ENCODE measurements at places on chromosomes 1 and 21. TPM values are rescaled to one million over a fixed set of nuclear protein-coding genes. Genes with fewer than 3 reads are reported as not detected.

DNA sequence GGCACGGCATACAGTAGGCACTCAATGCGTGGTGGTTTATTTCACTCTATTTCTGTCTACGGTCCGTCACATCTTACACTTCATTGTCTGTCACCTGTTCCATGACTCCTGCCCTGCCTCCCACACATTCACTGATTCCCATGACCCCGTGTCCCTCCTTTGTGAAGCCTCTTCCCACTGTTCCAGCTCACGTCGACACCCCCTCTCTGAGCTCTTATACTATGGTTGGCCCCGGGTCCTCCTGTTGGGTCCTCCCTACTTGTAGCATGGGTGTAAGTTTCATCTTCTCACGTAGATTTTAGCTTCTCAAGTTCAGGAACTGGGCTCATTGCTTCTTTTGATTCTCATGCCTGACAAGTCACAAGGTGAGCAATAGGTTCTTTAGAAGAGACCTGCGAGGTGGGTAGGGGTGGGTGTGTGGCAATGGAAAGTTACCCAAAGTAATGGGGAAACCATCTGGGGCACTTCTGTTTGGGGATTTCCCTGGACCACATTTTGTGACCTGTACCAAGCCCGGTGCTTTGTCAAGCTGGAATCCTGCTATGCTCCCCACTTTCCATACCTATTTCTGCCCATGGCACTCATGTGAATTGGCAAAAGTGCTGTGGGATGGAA lies 22.1 kb upstream of the IL10 start:
- peak; percentile 67 for DNase-seq

DNA sequence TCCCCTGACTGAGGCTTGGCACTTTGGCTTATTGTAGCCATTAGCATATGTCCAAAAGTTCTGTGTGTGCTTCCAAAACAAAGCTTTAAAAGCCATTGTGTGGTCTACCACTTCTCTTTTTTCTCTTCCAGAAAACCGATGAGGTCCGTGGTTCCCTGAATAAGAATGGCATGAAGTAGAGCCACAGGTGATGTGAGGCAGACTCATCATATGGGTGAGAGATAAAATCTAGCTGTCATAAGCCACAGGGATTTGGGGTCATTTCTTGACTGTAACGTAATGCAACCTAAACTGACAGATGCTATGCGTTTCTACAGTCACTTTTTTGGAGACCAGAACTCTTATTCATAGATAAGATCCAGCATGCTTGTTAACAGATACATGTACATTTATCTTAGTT lies 7.0 kb upstream of the GREM2 start:
- no peak for DNase-seq

- no peak for DNase-seq
Observed at GRCh38 chr1:113353580-113353979, 36.7 kb upstream of the MAGI3 start.

- DNase-seq: no peak
Observed at GRCh38 chr1:96962751-96963211, 241.2 kb downstream of the PTBP2 start.

DNA sequence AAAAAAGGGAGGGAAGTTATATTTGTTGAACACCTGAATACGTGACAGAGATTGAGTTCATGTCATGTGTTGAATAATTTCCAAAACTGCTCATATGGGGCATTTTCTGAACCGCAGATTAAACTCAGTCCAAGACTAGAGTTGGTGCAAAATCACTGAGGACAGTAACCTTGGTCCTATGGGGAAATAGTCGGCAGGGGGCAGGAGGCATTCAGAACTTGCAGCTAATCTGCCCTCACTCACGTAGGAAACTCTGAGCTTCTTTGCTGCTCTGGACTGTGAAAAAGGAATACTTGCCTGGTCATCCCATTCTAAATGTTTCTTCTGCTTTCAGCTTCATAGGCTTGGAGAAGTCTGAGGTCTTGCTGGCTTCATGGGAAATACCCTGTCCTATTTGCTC lies 228.3 kb upstream of the ZP4 start:
- DNase-seq: no peak

DNA sequence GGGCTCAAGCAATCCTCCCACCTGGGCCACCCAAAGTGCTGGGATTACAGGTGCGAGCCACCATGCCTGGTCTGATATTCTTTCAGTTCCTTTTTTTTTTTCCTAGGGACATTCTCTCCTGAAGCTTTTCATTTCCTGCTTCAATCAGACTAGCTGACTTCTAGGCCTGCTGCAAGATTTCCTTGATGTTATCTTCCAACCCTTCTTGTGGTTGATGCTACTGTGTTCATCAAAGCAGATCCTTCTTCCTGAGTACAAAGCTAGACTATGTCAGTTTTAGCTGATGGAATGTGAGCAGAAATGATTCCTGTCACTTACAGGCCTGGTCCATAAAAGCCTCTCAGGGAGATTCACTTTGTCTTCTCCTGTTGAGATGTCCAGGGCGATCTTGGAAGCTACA lies 146.4 kb downstream of the CDC7 start:
- DNase-seq: no peak

- no peak for DNase-seq
Observed at GRCh38 chr1:162612606-162613400, 19.5 kb upstream of the DDR2 start.

DNA sequence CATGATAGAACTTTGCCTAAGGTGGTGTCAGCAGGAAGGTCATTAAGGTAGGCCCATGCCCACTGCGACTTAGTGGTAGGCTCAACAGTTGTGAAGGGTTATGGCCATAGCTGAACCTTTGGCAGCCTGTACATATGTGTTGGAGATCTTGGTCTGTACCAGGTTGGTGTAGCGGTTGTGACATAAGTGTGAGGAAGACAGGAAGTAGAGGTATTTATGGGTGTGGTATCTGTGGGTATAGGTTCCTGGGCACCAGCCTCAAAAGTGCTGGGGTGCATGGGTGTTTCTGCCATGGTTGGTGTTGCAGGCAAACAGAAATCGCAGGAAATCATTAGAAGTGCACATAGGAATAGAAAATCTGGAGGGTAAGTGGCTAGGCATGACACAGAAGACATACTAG lies 18.6 kb upstream of the LRIF1 start:
- no peak for DNase-seq

DNA sequence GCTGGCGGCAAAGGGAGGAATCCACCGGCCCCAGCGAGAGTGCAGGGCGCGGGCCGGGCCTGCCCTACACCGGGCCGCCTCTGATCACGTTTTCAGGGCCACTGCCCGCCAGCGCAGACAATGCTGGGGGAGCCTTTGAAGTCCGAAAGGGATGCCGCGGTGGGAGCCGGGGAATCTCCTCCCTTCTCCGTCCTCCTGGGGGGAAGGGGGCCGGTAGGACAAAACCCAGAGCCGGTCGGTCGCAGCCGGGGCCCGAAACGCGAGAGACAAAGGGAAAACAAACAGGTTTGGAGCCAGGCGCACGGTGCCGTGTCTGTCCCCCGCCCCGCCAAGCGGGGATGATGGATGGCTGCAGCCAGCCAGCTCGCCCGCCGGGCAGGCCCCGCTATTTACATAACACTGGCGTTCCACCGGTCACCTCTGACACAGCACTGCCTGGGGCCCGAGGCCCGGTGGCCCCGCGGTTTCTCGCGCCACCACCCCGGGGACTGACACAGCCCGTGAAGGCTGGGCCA lies 92.0 kb downstream of the CASZ1 start:
- no peak for DNase-seq

DNA sequence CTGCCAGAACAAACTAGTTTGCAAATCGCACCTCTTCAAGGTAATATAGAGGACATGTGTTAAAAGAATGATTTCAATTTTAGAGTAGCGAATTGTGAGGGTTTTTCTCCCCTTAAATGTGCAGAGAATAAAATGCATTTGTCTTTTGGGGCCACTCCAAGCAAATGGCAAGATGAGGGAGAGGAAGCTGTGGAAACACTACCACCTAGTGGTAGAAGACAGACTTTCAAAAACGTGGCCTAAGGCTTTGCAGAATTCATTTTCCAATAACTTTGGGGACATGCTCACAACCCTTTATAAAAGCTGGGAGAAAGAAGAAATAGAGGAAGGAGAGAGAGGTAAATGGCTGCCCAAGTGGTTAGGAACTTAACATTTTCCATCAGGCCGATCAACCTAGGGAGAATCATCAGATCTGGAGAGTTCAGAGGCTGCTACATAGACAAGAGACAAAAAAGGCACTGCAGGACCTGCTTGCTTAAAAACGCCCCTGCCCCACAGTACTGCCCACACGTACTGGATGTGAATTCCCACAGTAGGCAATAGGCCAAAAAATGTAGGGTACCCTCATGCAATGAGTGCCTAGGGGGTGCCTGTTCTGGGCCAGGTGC lies 15.7 kb upstream of the RCAN1 start:
- peak; percentile 69 for DNase-seq

TIPRL gene
- total RNA-seq: 24.9 TPM

ARV1 gene
- total RNA-seq: 10.7 TPM

FCRLB gene
- total RNA-seq: 3.8 TPM

CFHR2 gene
- not detected for total RNA-seq

APCS gene
- not detected for total RNA-seq

CLIC6 gene
- total RNA-seq: 0.07 TPM

Data from B cell (primary cell).